HS-27A (cell line): ENCODE measurements at places on chromosomes 1 and 21.

DNA sequence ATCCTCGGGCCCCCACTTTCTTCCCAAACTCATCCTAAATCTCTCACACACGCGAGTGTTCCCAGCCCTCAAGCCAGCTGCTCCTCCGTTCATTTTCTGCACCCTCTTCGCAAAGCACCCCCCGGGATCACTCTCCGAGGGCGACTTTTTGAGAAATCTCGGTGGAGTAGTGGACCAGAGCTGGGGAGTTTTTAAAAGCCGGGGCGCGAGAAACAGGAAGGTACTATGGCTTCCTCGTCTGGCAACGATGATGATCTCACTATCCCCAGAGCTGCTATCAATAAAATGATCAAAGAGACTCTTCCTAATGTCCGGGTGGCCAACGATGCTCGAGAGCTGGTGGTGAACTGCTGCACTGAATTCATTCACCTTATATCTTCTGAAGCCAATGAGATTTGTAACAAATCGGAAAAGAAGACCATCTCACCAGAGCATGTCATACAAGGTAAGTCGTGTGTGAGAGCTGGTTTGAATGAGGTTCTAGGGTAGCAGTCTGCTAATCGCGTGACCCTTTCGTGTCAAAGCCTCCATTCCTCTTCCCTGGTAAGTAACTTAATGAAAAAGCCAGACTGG is 800 bp downstream of the DR1 start:
- no peak for DNase-seq

DNA sequence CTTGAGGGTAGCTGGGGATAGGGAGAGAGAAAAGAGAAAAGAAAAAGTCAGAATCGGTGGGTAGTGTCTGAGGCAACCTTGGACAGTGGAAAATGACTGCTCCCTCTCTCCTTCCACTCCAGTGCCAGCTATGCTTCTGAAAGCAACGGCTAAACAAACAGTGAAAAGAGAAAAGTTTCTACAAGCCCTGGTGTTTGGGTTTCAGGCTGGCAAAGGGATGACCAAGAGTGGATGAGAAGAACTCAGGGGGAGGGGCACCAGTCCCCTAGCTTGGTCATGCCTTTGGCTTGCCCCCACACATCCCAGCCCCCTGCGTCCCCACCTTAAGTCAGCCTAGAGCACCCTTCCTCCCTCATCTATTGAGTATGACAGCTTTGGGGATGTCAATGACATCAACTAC is 8.6 kb downstream of the IL22RA1 start:
- DNase-seq = no peak

DNA sequence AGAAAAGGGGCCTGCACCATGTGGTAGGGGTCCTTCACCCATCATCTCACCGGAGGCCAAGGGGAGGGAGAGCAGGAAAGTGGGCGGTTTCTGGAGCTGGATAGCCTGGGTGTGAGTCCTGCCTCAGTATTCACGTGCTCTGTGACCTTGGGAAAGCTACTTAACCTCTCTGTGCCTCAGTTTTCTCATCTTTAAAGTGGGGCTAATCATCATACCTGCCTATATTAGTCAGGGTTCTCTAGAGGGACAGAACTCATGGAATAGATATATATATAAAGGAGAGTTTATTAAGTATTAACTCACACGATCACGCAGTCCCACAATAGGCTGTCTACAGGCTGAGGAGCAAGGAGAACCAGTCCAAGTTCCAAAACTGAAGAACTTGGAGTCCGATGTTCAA is 78.7 kb downstream of the FBXO2 start:
- DNase-seq = no peak

DNA sequence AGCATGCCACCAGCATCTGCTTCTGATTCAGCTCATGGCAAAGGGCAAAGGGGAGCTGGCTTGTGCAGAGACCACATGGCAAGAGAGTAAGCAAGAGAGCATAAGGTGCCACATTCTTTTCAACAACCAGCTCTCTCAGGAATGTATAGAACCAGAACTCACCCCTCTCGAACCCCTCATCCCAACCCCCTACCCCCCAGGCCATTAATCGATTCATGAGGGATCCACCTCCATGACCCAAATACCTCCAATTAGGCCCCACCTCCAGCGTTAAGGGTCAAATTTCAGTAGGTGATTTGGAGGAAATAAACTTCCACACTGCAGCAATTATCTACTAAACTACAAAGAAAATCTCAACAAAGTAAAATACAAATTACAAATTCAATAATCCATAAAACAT is 32.2 kb upstream of the LRRC7 start:
- DNase-seq = no peak

DNA sequence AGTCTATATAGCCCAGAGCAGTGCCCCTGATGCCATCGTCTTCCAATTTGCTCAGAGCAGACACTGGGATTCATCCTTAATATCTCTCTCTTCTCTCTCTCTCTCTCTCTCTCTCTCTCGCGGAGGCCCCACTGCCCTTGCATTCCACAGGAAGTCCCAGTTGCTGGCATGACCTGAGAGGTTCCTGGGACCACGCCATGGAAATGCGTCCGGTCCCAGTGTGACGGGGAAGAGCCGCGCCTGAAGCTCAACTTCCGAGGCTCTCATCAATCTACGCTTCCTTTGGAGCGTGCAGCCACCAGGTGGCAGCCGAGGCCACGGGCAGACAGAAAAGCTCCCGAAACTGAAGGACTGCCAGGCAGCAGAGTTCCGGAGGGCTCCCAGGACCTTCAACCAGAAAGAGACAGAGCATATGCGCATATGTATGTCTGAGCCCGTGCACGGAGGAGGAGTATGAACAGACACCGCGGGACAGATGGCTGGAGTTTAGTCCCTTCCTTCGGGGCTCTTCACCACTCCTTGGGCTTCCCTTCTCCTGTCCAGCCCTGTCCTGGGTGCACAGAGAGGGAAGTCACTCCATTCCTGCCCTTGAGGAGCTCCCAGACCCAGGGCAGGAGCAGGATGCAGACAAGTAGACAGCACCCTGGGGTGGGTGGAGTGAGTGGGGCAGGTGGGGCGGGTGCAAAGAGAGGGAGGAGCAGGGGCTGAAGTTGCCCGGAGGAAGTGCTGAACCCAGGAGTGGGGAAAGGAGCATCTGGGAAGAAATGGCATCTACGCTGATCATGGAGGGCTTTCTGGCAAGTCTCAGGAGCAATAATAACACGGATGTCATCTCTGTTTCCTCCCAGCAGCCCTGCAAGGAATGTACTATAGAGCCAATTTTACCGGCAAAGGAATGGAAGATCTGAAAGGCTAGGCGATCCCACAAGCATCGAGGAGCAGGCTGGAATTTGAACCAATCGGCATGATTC is 10.5 kb downstream of the PDZK1IP1 start:
- peak; percentile 84 for DNase-seq

GRCh38 chr1:234782791-234783190 is 172.8 kb upstream of the IRF2BP2 start:
- no peak for DNase-seq

GRCh38 chr1:99811747-99812146 is 38.4 kb upstream of the AGL start:
- no peak for DNase-seq

GRCh38 chr1:32199043-32199716 is 1.2 kb upstream of the CCDC28B start:
- no peak for DNase-seq

GRCh38 chr1:30668024-30668423 is 55.4 kb downstream of the MATN1 start:
- no peak for DNase-seq

- no peak for DNase-seq
These were observed 22.2 kb upstream of the KPRP start for GRCh38 chr1:152735648-152736047.

DNA sequence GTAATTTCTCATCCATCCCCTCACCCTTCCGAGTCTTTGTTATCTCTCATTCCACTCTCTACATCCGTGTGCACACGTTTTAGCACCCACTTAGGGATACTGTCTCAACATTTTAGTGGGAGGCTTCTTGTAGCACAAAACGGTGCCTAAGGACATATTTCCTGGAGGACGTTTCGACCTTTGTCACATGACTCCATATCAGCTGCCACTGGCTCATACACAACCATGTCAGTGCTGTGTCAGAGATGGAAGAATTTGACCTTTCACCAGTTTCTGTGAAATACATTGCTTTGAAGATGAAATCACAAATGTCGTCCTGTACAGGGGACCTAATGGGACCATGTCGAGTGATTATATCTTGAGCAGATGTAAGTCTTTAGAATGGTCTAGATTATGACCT is 15.6 kb downstream of the B3GALT5 start:
- no peak for DNase-seq

DNA sequence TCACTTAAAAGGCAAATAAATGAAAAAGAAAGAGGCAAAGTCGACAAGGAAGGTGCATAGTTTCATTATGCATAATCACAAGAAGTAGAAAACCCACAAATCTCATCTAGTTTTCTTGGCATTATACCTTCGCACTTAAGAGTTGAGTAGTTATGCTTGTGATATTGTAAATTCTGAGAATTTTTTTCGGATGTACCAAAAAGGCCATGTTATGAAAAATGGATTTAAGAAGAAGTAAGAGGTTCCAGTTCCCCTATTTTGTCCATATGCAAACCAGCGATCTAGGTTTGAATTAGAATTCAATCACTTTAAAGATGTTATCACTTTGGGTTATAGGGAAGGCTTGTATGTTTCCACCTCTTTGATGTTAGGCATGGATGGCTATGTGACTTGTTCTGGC is 7.9 kb upstream of the ERICH3 start:
- DNase-seq = no peak

GRCh38 chr1:73100216-73100615 is 817.9 kb upstream of the NEGR1 start:
- no peak for DNase-seq

- no peak for DNase-seq
These were observed at the start of gene MEX3A for GRCh38 chr1:156082309-156083091. MEX3A (minus strand) TSS chr1:156082465; CDS start chr1:156081998, 467 bp downstream.

GRCh38 chr21:28794371-28794851 is 198.3 kb downstream of the LTN1 start:
- DNase-seq = no peak

DNA sequence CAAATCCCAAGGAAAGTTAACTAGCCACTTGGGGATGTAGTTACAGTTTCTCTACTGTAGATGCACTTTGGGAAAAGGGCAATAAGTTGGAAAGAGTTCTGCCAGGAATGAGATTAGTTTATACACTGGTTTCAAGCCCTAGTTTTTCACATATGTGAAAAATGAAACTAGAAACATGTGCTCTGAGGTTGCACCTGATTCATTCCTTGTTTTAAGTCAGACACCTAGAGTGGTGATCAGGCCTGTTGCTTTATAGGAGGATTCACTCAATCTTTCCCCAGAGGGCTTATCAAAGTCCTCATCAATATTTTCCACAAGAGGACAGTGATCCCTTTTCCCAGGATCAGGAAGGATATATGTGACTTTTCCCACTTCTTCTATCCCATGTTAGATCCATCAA is 515.9 kb upstream of the PKN2 start:
- no peak for DNase-seq

DNA sequence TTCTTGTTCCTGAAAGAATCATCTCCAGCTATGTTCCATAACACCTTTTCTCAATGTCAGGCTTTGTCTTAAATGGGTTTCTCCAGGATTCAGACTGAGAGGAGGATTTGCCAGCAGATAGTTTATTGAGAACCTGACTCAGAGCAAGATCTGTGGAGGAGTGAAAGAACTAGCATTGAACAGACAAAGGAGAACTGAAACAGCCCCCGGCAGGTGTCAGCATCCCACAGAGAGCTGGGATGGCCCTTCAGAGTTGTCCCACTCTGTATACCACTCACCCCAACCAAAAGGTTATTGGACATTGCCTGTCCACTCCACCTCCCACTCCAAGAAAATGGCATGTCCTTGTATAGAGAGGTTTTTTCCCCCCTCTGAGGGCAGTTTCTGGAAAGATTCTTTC is 270.7 kb downstream of the PAPPA2 start:
- no peak for DNase-seq

- no peak for DNase-seq
These were observed 1047.3 kb downstream of the ADGRL2 start for GRCh38 chr1:82848043-82848442.

DNA sequence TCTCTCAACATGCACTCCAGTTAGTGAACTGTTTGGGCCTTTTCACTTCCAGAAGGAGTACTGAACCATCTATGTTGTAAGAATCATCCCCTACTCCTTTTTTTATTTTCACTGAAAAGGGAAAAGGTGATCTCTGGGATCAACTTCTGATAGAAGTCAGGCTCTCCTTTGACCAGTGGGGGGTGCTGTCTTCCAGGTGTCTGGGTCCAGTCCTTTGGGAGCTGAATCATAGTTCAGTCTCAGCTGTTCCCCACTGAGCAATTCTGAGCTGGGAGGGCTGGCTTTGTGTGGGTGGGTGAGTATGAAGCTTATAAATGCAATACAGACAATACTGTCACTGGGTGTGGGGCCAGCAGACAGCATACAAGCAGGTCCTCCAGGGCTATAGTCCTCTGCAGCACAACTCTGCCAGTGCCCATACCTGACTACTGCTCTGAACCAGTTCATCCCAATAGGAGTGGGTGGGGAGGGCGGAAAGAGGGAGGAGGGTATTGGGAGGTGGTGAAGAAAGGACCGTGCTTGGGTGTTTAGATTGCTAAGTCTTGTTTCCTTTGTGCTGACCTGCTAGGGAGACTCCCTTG is 12.5 kb upstream of the SARS1 start:
- DNase-seq = peak; percentile 62

GRCh38 chr1:207115269-207115668 is 11.2 kb downstream of the C4BPA start:
- DNase-seq = no peak
